Activated CD8-positive, alpha-beta memory T cell treated with anti-CD3 and anti-CD28 coated beads for 1 hour (primary cell): ENCODE measurements at places on chromosomes 5 and 9.

DNA sequence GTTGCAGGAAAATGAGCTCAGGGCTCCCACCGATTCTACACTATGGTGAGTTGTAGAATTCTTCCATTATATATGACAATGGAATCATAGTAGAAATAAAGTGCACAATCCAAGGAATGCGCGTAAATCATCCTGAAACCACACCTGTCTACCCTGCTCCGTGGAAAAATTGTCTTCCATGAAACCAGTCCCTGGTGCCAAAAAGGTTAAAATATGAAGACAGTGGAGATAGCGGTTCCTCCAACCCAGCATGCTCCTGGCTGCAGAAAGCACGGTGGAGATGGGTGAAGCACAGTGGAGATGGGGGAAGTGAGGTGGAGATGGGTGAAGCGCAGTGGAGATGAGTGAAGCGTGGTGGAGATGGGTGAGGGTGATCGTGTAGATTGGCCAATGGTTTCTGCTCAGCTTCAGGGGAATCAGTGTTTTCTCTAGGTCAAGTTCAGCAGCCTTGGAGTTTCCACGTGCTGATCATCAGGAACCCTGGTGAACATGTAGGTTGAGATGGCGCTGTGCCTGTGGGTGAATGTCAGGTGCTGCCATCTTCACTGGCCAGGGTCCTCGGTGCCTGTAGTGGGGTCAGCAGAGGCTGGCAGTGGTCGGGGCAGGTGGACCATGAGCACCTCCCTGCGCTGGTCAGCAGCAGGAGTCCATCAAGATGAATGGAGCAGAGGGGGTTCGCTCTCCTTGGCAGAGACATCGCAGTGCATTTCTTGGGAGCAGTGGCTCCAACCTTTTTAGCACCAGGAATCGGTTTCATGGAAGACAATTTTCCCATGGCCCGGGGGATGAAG lies 20.3 kb downstream of the PAEP start:
- DNase-seq: no peak

DNA sequence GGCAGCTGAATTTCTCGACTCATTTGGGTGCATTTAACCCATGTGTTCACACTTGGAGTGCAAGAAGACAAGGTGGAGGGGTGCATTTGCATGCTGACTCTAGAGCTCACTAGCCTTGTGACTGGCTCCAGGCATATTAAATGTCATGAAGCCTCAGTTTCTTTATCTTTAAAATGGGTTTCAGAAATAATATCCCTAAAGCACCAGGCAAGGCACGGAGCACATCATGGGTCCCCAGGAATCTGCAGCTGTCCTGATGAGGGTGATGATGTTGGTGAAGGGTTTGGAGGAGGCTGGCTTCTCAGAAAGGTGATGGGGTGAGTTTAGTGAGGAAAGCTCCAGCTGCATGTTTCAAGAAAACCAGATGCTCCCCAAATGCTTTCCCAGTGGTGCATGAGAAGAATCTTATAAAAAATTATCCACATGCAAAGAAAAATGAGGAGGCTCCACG lies 14.8 kb downstream of the STC2 start:
- DNase-seq: no peak

DNA sequence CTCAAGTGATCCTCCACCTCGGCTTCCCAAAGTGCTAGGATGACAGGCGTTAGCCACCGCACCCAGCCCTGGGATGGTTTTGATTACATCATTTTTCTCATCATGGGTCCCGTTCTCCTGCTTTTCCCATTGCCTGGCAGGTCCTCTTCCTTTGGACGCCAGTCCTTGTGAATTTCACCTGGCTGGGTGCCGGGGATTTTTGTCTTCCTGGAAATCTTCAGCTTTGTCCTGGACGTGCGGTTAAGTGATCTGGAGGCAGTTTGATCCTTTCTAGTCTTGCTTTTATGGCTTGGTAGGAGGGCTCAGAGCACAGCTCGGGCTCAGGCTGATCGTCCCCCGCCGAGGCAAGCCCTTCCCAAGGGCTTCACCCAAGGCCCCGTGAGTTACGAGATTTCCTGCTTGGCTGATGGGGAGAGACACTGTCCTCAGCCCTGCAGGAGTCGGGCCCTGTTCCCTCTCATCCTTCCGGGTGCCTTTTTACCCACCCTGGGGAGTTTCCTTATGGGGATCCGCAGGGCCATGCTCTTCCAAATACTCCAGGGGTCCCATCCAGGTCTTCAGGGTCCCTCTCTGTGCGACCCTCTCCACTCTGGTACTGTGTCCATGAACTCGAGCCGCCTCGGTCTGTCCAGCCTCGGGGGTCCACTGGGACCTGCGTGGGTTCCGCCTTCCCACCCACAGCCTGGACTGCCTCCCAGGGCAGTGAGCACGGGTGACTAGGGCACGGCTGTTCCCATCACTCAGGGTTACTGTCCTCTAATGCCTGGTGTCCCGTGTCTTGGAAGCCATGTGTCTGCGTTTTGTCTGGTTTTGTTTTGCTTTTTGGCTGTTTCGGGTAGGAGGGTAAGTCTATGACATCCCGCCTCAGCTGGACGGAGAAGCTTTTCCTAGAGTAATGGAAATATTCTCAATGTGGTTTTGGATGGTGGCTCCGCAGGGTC lies 22.3 kb upstream of the EGFL7 start:
- DNase-seq: no peak

GRCh38 chr5:50853151-50853550 lies 186.7 kb downstream of the PARP8 start:
- no peak for DNase-seq

DNA sequence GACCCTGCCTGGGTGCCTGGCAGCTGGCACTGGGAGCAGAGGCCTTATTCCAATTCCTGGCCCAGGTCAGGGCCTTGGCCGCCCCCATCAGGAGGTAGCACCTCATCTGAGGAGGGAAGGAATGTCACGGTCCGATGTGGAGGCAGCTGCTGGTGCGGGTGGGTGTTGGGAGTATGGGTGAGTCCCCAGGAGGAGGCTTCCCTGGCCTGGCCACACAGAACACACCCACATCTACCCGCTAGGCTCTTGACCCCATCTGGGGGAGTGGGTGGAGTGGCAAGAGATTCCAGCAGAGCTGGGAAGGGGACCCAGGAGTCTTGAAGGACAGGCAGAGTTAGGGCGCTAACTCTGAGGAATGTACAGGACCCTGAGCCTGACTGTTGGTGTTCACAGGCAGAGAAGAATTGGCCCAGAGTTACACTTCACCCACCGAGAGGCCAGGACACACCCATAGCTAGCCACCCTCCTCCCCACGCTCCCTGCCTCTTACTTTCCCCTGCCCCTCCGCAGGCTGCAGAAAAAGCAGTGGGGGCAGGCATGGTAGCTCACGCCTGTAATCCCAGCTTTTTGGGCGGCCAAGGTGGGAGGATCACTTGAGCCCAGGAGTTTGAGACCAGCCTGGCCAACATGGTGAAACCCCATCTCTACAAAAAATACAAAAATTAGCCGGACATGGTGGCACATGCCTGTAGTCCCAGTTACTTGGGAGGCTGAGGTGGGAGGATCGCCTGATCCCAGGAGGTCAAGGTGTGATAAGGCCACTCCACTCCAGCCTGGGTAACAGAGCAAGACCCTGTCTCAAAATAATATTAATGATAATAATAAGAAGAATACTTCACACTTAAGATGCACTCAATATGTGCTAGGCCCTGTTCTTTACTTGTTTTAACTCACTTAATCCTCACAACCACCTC lies 6.0 kb downstream of the OLFML2A start:
- DNase-seq: no peak

DNA sequence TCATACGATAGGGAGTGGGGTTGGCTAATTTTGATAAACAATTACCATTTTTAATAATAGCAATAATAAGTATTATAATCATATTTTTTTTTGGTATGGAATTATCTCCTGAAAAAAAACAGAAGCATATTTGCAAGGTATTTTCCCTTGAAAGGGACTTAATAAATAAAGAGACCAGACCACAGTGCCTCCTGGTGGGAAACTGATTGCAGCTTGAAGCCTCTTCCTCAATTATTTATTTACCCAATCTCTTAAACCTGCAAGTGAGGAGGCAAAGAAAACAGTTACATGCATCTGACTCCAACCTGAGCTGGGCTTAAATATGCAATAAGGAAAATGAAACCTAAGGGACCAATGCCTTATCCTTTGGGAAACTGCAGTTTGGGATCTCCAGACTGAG lies 388.1 kb upstream of the ACO1 start:
- DNase-seq: no peak

- no peak for DNase-seq
These were observed 52.2 kb downstream of the MLLT3 start for GRCh38 chr9:20570087-20570486.

GRCh38 chr9:85431339-85432102 lies 310.2 kb downstream of the AGTPBP1 start:
- DNase-seq: no peak

GRCh38 chr5:93567424-93567823 lies 13.6 kb downstream of the NR2F1-AS1 start:
- no peak for DNase-seq

- no peak for DNase-seq
These were observed 8.4 kb downstream of the DAPK1 start for GRCh38 chr9:87505869-87506678.

GRCh38 chr9:128911529-128912035 lies 9.2 kb upstream of the PHYHD1 start:
- no peak for DNase-seq

GRCh38 chr5:95892784-95893354 lies 68.8 kb downstream of the ELL2 start:
- no peak for DNase-seq

DNA sequence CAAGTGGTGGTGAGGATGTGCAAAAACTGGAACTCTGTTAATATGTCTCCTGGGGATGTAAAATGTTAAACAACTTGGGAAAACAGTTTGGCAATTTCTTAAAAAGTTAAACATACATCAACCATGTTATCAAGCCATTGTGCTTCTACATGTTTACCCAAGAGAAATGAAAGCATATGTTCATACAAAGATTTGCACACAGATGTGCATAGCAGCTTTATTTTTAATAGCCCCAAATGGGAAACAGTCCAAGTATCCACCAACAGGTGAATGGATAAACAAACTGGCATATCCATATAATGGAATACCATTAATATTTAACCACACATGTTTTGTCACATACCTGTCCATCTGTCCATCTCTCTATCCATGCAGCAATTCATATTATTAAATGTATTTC lies 6.2 kb downstream of the VPS13A start:
- DNase-seq: no peak

GRCh38 chr5:76715736-76716455 lies at the start of gene F2R:
F2R (plus strand) TSS chr5:76716126; CDS start chr5:76716308, 182 bp downstream.
- no peak for DNase-seq

- no peak for DNase-seq
These were observed 163.2 kb downstream of the RFK start for GRCh38 chr9:76231001-76231400.

GRCh38 chr5:39767916-39768315 lies 343.1 kb upstream of the DAB2 start:
- DNase-seq: no peak
